ENCODE measurements at places on chromosomes 3 and 15. TPM values are rescaled to one million over a fixed set of nuclear protein-coding genes. Genes with fewer than 3 reads are reported as not detected.

GRCh38 chr15:65339920-65340319 is 35.4 kb downstream of the RNU5B-1 start:
- H3K27me3 ChIP-seq: peaks cover 19% of the 10 kb centered on the region
- H3K4me1 ChIP-seq: peaks cover 4% of the 10 kb centered on the region
- no peak for DNase-seq
- H3K27ac ChIP-seq: no peak overlapping the region
- H3K36me3 ChIP-seq: no peaks in the 10 kb centered on the region

- H3K4me1 ChIP-seq: no peaks in the 10 kb centered on the region
- no peak overlapping the region for H3K27ac ChIP-seq
- DNase-seq: no peak
- no peak overlapping the region for H3K4me3 ChIP-seq
These were observed 181.2 kb downstream of the WNT5A start for GRCh38 chr3:55305696-55306485.

DNA sequence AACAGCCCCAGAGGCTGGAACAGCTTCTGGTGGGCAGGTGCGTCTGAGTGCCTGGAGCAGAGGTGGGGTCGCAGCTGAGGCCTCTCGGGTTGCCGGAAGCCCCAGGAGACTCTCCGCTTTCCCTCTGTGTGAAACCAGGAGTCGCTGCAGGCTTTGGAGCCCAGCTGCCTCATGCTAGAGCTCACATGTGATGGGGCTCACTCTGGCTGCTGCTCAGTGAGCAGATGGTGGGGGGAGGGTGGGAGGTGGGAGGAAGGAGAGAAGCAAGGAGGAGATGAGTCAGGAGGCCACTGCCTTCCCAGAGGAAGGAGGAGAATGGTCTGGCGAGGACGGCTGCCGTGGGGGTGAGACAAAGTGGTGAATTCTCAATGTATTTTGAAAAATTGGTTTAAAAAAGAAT is 290.1 kb upstream of the CHRNA7 start:
- H3K36me3 ChIP-seq: no peaks in the 10 kb centered on the region
- peaks cover 5% of the 10 kb centered on the region for H3K27me3 ChIP-seq
- H3K27ac ChIP-seq: no peak overlapping the region
- H3K4me1 ChIP-seq: no peaks in the 10 kb centered on the region
- no peak overlapping the region for H3K4me3 ChIP-seq
- DNase-seq: no peak

Gene TMEM266
- not detected for total RNA-seq

Gene RNF123
- 50.0 TPM for total RNA-seq

Gene SLC9C1
- 0.28 TPM for total RNA-seq

DNA sequence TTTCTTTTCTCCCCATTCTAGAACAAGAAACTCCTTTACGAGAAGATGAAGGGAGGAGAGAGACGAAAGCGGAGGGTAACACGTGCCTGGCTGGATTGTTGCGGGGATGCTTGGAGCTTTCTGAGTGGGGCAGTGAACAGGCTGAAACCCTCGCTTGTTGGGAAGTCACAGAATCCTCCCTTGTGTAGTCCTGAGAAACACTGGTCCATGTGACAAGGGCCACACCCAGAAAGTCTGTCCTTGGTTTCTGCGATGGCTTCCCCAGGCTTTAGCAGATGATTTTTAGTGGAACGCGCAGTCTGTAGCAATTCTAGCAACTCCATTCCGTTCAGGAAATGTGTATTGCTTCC is 26.1 kb upstream of the GREM1 start:
- H3K27me3 ChIP-seq: no peaks in the 10 kb centered on the region
- H3K4me1 ChIP-seq: no peaks in the 10 kb centered on the region
- no peak overlapping the region for H3K4me3 ChIP-seq
- H3K36me3 ChIP-seq: no peaks in the 10 kb centered on the region
- H3K27ac ChIP-seq: no peak overlapping the region

DNA sequence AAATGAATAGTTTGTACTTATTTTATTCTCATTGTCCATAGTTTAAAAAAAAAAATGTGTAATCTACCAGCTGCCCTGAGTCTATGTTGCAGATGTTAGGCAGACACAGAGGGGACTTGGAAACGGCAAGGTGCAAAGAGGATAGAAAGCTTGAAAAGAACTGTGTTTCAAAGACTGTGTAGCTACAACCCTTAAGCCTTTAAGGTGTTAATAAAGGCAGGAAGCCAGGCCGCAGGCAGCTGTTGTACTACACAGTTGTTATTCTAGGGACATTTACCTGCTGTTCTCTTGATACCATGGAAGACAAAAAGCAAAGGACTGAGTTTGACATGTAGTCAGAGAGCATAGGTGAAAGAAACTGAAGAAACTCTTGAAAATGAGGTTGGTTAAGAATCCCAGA is 440.0 kb downstream of the TUSC7 start:
- H3K27ac ChIP-seq: no peak overlapping the region
- no peaks in the 10 kb centered on the region for H3K36me3 ChIP-seq
- no peaks in the 10 kb centered on the region for H3K4me1 ChIP-seq
- DNase-seq: no peak
- H3K4me3 ChIP-seq: no peak overlapping the region
- no peaks in the 10 kb centered on the region for H3K27me3 ChIP-seq

- no peak for DNase-seq
- H3K27me3 ChIP-seq: no peaks in the 10 kb centered on the region
- no peak overlapping the region for H3K27ac ChIP-seq
- H3K4me1 ChIP-seq: peaks cover 5% of the 10 kb centered on the region
- H3K4me3 ChIP-seq: no peak overlapping the region
- H3K36me3 ChIP-seq: peaks cover 30% of the 10 kb centered on the region
These were observed 114.4 kb upstream of the FGF7 start for GRCh38 chr15:49308686-49309085.

Gene SCN11A
- 0.03 TPM for total RNA-seq

DNA sequence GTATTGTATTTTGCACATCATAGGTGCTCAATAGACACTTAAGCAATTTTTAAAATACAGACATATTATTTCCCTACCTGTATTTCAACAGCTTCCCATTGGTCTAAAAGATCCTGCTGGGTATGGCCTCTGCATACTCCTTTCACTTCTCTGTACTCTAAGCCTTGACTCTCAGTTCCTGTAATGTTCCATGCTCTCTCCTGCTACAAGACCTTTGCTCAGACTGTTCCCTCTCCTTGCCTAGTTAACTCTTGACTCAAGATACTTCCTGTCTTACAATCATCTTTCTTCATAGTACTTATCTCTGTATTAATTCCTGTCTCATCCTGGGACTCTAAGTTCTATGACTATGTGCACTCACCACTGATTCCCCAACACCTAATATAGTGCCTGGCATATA is 1.7 kb downstream of the SCN11A start:
- no peaks in the 10 kb centered on the region for H3K36me3 ChIP-seq
- H3K27ac ChIP-seq: no peak overlapping the region
- peaks cover 26% of the 10 kb centered on the region for H3K4me1 ChIP-seq
- no peaks in the 10 kb centered on the region for H3K27me3 ChIP-seq
- no peak for DNase-seq

DNA sequence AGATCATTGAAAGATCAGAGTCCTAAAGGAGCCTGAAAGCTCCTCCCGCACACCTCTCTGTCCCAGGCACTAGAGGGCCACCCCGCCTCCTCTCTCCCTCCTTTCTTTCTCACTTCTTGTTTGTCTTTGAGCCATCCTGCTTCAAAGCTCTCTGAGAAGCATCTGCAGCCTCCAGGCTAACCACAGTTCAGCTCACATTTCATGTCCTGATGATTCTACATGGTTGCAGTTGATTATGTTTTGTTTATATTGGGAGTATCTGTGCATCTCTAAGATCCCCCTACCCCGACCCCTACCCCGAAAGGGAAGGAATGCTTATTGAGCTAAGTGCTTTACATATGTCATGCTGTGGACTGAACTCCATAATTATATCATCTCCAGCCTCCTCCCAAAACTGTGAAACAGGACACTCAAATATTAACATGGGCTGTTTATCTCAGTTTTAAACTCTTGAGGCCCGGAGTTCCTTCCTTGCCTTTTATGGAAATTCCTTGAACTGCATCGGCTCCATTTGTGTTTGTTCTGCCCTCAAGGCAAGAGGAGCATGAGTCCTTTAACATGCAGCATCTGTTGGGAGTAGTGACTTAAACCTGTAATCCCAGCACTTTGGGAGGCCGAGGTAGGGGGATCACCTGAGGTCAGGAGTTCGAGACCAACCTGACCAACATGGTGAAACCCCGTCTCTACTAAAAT is 30.9 kb downstream of the MGLL start:
- DNase-seq: peak; percentile 66
- peaks cover 11% of the 10 kb centered on the region for H3K4me1 ChIP-seq
- no peak overlapping the region for H3K4me3 ChIP-seq

GRCh38 chr3:44682182-44682896 is 30.1 kb upstream of the ZNF502 start:
- H3K4me1 ChIP-seq: peaks cover 7% of the 10 kb centered on the region
- DNase-seq: no peak
- no peak overlapping the region for H3K27ac ChIP-seq
- no peak overlapping the region for H3K4me3 ChIP-seq

DNA sequence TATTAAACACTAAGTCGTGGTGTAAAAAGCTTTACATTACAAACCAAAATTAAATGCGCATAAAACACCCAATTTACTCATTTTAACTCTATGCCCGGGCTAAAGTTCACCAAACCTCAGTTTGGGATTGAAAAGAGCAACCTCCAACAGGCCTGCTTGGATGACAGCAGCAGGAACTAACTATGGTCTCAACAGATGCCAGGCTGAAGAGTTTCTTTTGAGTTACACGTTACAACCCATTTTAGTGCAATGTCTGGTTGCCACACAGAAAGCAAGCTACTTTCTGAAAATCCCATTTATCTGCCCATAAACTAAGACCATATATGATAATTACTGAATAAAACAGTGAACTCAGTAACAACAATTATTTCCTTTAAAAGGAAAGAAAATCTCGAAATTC is 2.2 kb downstream of the SATB1 start:
- H3K4me1 ChIP-seq: peaks cover 66% of the 10 kb centered on the region
- H3K36me3 ChIP-seq: peaks cover 64% of the 10 kb centered on the region
- no peaks in the 10 kb centered on the region for H3K27me3 ChIP-seq
- peak overlapping the region; percentile 97 for H3K27ac ChIP-seq
- H3K4me3 ChIP-seq: peak overlapping the region; percentile 96
- no peak for DNase-seq

DNA sequence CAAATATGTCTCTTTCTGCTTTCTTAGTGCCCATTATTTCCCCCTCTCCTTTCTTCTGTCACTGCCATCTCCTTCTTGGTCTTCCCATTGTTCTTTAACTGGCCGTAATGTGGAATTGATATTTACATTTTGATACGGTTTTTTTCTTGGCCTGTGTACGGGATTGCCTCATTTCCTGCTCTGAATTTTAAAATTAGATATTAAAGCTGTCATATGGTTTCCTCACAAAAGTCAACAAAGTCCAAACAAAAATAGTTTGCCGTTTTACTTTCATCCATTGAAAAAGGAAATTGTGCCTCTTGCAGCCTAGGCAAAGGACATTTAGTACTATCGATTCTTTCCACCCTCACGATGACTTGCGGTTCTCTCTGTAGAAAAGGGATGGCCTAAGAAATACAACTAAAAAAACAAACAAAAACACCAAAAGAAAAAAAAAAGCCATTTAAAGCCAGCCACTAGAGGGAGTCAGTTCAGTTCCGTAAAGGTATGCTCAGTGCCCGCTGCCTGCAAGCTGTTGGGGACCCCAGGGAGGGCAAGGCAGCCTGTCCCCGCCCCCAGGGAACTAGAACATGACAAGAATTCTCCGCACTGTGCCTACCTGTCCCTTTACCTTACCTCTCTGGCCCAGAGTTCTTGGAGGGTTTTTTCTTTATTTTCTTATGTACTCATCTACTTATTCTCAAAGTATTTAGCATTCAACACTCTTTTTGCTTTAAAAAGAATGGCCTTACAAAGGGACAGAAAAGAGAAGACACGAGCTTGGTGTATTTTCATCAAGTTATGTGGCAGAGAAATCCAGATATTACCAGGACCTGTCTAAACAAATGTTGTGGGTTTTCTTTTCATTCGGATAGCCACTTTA is 30.0 kb upstream of the NR2E3 start:
- H3K27ac ChIP-seq: peak overlapping the region; percentile 82
- peaks cover 6% of the 10 kb centered on the region for H3K27me3 ChIP-seq
- DNase-seq: peak; percentile 63
- peak overlapping the region; percentile 37 for H3K4me3 ChIP-seq
- H3K36me3 ChIP-seq: no peaks in the 10 kb centered on the region

Gene NTRK3
- total RNA-seq: not detected

GRCh38 chr15:101538996-101539395 is 49.5 kb upstream of the PCSK6 start:
- no peaks in the 10 kb centered on the region for H3K4me1 ChIP-seq
- peak; percentile 28 for DNase-seq
- H3K27me3 ChIP-seq: no peaks in the 10 kb centered on the region
- H3K27ac ChIP-seq: no peak overlapping the region

- no peak overlapping the region for H3K4me3 ChIP-seq
- H3K36me3 ChIP-seq: peaks cover 24% of the 10 kb centered on the region
- H3K4me1 ChIP-seq: peaks cover 71% of the 10 kb centered on the region
- H3K27me3 ChIP-seq: no peaks in the 10 kb centered on the region
- H3K27ac ChIP-seq: no peak overlapping the region
- DNase-seq: no peak
These were observed 17.8 kb downstream of the MAP2K1 start for GRCh38 chr15:66404532-66404931.

DNA sequence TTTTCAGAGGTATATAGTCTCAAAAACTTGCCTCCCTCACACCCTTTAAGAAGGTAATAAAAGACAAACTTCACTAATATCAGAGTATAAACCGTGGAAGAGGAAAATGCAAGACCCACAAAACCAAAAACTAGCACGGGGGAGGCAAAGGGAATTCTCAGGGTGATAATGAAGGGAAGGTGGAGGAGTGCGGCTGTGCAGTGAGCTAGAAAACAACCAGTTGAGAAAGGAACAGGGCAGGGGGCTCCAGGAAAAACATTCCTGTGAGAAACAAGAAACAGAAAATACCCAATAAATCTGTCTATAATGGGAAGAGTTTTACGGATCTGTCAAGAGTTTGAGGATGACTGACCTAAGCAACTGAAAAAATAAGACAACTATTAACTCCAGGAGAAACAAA is 31.6 kb downstream of the TAMM41 start:
- H3K4me3 ChIP-seq: no peak overlapping the region
- H3K27ac ChIP-seq: no peak overlapping the region

Gene SELENOK
- 56.5 TPM for total RNA-seq

Gene CHSY1
- total RNA-seq: 50.5 TPM

Gene C3orf20
- not detected for total RNA-seq

DNA sequence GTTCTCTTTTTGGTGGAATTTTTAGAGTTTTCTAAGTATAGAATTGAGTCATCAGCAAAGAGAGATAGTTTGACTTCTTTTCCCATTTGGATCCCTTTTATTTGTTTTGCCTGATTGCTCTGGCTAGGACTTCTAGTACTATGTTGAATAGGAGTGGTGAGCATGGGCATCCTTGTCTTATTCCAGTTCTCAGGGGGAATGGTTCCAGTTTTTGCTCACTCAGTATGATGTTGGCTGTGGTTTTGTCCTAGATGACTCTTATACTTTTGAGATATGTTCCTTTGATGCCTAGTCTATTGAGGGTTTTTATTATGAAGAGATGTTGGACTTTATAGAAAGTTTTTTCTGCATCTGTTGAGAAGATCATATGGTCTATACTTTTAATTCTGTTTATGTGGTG is 72.5 kb downstream of the TNFAIP8L3 start:
- no peaks in the 10 kb centered on the region for H3K27me3 ChIP-seq
- H3K36me3 ChIP-seq: peaks cover 4% of the 10 kb centered on the region
- no peak overlapping the region for H3K4me3 ChIP-seq
- DNase-seq: no peak
- H3K27ac ChIP-seq: no peak overlapping the region
- no peaks in the 10 kb centered on the region for H3K4me1 ChIP-seq

- peaks cover 60% of the 10 kb centered on the region for H3K4me1 ChIP-seq
- peak; percentile 86 for DNase-seq
- no peaks in the 10 kb centered on the region for H3K27me3 ChIP-seq
- peaks cover 27% of the 10 kb centered on the region for H3K36me3 ChIP-seq
- H3K4me3 ChIP-seq: peak overlapping the region; percentile 80
- H3K27ac ChIP-seq: peak overlapping the region; percentile 84
These were observed 675 bp downstream of the BRPF1 start for GRCh38 chr3:9732080-9732739.

GRCh38 chr3:139764069-139764905 is 86.5 kb upstream of the NMNAT3 start:
- H3K4me1 ChIP-seq: no peaks in the 10 kb centered on the region

Data from activated CD8-positive, alpha-beta memory T cell treated with anti-CD3 and anti-CD28 coated beads, Interleukin-2, amount 10 ng/mL, durations not matched to agents 7 days and 5 days (primary cell).